ENCODE measurements at places on chromosomes 4 and X.

- DNase-seq: no peak
Observed at GRCh38 chr4:57430726-57431125, 320.5 kb upstream of the IGFBP7 start.

DNA sequence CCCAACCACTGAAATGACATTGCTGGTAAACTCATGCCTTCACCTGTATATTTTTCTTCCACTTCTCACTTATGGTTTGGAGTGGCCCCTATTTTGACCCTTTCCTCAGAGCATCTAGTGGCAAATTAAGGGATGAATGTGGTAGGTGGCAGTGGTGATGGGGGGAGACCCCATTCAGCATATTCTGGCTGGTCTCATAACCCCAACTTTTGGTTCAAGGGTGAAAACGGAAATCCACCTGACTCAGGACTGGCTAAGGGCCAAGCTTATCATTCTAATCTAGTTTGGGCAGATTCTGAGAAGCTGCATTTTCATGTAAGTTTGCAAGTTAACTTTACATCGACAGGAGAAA, 47.0 kb upstream of the NSUN7 start:
- DNase-seq: no peak

DNA sequence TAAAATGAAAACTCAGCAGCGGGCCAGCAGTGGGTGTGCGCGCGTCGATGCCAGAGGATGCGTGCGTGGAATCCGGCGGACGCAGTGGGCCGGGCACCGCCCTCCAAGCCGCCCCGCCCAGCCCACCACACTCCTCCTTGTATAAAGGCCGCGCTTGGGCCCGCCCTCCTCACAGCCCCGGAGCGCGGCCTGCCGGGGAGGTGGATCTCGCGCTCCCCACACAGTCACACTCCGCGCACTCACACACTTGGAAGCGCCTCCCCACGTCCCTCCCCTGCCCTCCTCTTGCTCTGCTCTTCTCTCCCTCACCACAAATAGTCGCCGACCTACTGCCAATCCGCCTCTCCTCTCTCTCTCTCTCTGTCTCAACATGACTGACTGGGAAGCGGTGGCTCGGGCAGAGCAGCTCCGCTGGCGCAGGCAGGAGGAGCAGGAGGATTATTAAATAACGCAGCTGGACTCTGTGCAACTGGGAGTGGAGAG, at the start of gene CCSER1:
Gene CCSER1, plus strand, starts transcription at position 172 of the 483 bp plus-strand sequence.
- DNase-seq: no peak

- no peak for DNase-seq
Observed at GRCh38 chr4:145530189-145530588, 48.5 kb downstream of the SMAD1 start.

DNA sequence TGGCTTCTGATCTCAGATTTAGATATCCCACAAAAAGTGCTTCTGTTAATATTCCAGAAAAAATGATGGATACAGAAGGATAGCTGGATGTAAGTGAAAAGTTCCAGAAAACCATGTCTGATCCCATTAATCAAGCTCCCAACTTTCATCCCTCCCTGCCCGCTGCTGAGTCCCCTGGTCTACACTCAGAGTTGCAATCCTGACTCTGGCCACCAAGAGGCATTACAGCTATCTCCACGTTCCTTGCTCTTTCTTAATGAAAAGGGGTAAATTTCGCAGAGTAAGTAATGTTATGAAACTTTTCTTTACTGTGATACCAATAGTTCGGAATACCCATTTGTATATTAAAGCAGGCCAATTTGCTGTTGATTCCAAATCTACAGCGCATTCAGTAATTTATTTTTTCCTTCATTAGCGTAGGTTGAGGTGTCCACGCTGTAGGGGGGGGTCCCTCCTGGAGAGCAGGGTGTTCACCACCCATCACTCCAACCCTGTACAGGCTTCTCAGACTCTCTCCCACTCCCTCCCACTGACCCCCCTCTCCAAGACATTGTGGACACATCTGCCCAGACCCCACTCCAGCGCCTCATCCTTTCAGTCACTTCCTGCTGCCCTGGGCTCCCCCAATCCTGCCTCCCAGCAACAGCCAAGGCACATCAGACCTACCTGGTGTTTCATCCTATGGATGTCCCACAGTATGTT, 55.1 kb downstream of the RAB40A start:
- DNase-seq: no peak

- DNase-seq: no peak
Observed at GRCh38 chr4:47155919-47156318, 124.6 kb downstream of the GABRB1 start.

GRCh38 chr4:184705692-184706091, 28.2 kb downstream of the CENPU start:
- DNase-seq: no peak

DNA sequence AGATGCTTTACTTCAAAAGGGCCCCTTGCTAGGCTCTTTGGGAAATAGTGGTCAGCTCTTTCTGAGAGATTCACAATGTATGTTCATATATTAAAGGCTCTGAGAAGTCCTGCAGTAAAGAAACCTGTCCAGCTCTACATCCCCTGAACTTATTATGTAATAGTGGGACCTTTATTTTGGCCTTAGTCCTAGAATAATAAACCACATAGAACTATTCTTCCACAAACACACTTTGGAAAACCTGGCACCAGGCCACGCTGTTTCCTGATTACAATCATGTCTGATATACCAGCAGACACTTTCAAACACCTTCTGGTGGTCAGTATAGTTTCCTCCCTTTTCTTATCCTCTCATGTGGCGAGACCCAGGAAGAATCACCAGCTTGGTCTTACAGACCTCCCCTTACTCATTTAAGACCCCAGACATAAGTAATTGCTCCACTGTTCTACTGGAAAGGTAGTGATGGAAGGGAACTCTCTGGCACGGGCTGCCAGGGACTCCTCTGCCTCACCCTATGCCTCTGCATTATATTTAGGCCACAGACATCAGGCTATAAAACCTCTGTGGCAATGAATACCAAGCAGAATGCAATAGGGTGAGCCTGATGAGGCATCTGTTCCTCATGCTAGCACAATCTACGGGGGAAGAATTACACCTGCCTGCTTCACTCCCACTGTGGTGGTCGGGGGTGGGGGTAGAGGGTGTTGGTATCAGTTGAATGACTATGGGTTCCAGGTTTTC, 5.7 kb upstream of the PPEF1 start:
- no peak for DNase-seq

- no peak for DNase-seq
Observed at GRCh38 chrX:114962209-114962608, 55.2 kb downstream of the IL13RA2 start.

Data from ascending aorta (tissue), 2 donors.